ENCODE measurements at places on chromosomes 7 and 10.

- no peak for DNase-seq
These were observed 47.9 kb downstream of the CSGALNACT2 start for GRCh38 chr10:43186150-43186549.

DNA sequence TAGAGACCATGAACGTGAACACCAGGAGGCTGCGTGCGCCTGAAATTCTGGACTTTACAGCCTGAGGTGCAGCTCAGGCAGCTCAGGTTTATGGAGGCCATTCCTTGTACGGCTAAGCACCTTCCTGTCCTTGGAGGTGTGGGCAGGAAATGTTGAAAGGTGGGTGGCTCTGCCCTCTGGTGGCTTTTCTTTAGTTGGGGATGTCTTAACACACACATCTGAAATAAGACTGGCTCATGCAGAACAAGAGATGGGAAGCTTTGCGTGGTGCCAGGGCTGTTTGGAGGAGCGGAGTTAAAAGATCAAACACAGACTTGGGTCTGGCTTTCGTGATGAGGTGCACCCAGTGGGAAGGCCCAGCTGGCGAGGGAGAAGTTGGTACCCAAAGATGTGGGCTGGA lies 64.1 kb downstream of the DOCK1 start:
- no peak for DNase-seq

DNA sequence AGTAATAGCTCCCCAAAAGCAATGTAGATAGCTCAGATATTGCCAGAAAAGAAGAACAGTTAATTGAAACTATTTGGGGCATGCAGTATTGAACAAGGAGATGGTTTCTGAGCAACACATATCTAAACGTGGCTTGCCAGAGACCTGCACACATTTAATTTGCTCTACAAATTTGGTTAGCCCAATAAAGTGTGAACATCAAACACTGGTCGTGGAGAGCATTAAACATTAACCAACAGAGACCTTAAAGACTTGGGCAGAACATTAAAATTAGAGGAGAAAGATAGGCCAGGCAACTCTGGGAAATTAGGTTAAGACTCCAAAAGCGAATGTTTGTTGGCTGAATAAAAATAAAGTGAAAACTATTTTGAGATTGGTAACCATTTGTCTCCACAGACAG lies 61.6 kb upstream of the ARID5B start:
- no peak for DNase-seq

GRCh38 chr10:48577158-48577557 lies 27.7 kb downstream of the ARHGAP22 start:
- DNase-seq = peak; percentile 38

- DNase-seq = no peak
These were observed 27.8 kb upstream of the PROSER2 start for GRCh38 chr10:11795101-11795920.

- DNase-seq = no peak
These were observed 98.1 kb downstream of the MBL2 start for GRCh38 chr10:52674474-52674873.

DNA sequence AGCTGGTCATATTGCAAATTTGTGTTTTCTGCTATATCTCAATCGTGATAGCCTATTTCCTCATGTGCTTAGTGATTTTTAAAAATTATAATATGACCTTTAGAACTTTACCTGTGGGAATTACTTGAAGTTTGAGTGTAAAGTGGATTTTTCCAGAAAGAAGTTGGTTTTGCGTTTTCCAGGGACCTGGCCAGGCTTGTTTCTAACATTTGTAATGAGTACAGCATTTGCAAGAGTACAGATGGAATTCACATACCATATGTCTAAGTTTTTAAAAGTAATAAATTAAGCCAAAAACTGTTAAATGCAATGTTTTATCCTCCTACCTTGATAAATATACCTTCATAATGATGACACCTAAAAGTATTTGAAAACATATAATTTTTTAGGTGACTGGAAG lies 443.2 kb downstream of the REEP3 start:
- DNase-seq = no peak

GRCh38 chr10:22853906-22854447 lies 73.9 kb upstream of the ARMC3 start:
- DNase-seq = no peak

DNA sequence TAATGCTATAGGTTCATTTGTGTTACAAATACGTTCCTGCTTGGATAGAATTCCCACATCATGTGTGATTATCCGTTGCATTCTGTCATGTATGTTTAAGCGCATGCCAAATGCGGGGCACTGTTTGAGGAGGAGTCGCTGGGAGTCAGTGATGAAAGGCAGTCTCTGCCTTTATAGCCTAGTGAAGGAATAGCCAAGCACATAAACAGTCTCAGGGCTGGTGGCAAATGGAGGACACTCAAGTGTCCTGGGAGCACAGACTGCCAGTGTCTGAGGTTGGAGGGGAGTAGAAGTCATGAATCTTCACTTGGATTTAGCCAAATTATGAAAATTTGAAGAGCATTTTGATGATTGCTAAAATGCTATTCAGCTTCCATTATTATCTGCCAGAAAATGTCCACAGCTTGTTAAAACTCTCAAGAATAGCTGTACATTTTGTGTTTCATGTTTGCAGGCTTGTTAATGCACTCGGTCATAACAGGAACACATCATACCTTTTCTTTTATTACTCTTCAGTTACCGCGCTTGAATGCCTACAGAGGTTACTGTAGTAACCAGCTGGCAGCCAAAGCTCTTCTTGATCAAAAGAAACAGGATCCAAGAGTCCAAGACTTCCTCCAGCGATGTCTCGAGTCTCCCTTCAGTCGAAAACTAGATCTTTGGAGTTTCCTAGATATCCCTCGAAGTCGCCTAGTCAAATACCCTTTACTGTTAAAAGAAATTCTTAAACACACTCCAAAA lies 41.6 kb downstream of the NET1 start:
- DNase-seq = no peak

- peak; percentile 73 for DNase-seq
These were observed 17.3 kb downstream of the TPK1 start for GRCh38 chr7:144818511-144818910.

- no peak for DNase-seq
These were observed 21.6 kb downstream of the DNTT start for GRCh38 chr10:96325719-96326373.

DNA sequence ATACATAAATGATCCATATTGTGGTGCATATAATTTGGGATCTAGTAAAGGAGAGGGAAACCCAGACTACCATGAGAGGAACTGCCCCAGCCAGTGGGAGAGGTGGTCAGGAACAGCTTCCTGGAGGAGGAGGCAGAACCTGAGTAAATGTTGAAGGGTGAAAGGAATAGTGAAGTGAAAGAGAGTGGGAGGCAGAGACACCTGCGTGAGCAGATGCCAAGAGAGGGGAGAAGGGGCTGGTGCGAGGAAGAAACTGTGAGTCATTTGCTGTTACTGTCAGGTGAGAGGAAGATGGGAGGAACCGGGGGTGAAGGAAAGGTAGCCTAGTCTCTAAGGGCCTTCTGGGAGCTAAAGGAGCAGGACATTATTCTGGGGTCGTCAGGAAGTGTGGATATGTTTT lies 294.8 kb downstream of the GRID1 start:
- no peak for DNase-seq

GRCh38 chr10:61877887-61878739 lies 23.4 kb upstream of the ARID5B start:
- no peak for DNase-seq

GRCh38 chr10:6014241-6014761 lies 37.0 kb upstream of the IL15RA start:
- peak; percentile 70 for DNase-seq

GRCh38 chr10:14839305-14839695 lies 1.2 kb downstream of the HSPA14 start:
- DNase-seq = no peak

Data from CD4-positive, alpha-beta T cell treated with Interleukin-15 for 1 hour (primary cell).